ENCODE measurements at places on chromosomes 12 and 14.

DNA sequence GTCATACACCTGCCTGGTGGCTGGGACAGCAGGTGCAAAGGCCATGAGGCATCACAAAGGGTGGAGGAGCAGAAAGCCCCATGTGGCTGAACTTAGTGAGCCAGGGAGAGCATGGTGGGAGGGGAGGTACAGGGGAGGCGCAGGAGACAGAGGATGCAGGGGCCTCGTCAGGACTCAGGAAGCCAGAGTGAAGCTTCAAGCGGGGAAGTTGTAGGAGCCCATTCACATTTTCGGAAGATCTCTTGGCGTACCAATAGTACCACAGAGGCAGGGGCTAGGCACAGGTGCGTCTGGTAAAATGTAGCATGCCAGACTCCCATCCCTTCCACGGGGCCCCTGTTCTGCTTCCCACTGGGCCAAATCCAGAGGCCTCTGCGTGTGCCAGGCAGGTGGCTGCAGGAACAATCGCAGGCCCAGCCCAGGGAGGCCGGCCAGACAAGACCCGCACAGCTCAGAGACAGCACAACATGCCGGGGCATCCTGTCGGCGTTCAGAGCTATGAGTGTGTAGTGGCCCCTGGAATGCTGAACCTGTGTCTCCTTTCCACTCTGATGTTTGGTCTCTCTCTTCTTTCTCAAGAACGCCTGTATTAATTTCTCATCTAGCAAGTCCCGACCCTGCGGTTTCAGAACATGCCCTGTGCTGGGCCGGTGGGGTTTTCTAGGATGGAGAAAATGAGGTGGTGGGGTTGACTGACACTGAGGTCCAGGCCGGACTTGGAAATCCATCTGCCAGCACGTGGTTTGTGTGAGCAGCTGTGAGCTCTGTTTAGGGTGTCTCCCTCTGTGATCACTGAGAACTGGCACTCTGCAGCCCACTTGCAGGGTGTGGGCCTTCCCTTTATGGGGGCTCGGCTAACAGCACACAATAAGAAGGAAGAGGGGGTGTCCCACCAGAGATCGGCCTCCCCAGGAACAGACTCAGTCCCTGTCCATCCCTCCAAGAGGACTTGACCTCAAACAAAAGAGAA is 5.5 kb upstream of the TMEM132D start:
- DNase-seq: no peak

DNA sequence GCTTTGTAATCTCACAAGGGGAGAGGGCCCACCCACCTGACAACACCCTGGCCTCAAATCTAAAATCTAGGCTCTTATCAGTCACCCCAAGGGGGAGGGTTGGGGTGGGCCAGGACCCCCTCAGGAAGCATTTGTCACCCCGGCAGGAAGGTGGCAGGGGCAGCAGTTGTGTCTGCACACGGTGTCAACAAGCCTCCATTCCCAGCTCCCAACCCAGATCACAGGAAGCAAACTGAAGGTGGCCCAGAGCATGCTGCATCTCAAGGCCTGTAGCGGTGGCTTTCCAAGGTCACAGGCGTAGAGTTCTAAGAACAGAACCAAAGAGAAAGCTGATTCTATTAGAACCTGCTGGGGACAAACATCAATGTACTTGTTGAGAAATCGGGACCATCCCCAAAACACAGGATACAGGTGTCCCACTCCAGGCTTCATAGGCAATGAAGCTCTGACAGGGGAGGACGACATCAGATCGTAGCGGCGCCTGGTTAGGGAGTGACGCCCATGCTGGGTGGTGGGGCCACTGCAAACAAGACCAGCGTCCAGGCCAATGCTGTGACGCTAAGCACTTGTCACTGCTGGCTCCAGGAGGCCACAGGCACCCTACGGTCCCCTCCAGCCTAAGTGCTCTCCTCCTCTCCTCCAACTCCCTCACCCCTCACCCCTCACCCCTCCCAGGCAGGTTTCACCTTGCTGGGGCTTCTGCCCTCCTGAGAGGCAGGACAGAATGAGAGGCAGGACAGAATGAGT is 52.9 kb downstream of the CCDC88C start:
- no peak for DNase-seq

DNA sequence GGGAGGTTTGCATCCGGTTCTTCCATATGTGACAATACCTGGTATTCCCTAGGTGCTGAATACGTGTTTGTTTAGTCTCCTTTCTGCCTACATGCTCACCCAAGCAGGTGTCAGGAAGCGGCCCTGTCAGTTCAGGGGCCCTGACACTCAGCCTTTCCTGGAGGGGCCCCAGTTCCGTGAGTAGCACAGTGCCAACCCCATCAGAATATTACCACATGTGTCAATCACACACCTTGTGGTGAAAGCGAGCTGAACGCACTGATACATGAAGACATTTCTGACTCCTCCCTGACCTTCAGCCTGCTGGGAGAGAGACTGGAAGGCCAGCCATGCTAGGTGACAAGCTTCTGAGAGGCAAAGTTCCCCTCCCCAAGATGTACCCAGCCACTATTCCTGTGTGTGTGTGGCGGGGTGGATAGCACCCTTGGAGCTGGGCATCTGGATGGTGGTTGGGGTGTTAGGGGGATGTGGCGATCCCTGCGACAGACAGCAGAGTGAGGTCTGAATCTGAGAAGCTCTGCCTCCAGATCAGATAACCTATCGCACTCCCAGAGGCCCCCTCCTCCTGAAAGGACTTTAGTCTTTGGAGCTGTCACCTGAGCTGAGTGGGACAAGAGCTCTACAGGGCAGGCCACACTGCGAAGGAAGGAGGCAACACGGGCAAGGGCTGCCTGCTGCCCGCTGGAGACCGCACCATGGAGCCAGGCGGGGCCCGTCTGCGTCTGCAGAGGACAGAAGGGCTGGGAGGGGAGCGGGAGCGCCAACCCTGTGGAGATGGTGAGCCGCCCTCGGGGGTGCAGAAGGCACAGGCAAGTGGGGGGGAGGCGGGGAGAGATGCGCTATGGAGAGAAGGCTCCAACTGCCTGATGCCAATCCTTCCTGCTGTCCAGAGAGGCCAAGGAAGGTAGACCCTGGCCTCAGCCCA is at the start of gene SOAT2:
Gene SOAT2, plus strand, starts transcription at position 604 of the 925 bp plus-strand sequence. Its CDS starts 92 bp downstream, at position 696.
- DNase-seq: no peak

- no peak for DNase-seq
These were observed 76.7 kb downstream of the PEBP1 start for GRCh38 chr12:118212606-118213005.

GRCh38 chr12:84034871-84035270 is 877.7 kb downstream of the SLC6A15 start:
- DNase-seq: no peak

GRCh38 chr12:30965613-30965985 is 39.1 kb downstream of the TSPAN11 start:
- no peak for DNase-seq

- no peak for DNase-seq
These were observed 4.0 kb downstream of the NANOG start for GRCh38 chr12:7793211-7793610.
